ENCODE measurements at places on chromosomes 12 and 14.

- no peak for DNase-seq
These were observed 624 bp downstream of the RIN3 start for GRCh38 chr14:92513966-92514843.

DNA sequence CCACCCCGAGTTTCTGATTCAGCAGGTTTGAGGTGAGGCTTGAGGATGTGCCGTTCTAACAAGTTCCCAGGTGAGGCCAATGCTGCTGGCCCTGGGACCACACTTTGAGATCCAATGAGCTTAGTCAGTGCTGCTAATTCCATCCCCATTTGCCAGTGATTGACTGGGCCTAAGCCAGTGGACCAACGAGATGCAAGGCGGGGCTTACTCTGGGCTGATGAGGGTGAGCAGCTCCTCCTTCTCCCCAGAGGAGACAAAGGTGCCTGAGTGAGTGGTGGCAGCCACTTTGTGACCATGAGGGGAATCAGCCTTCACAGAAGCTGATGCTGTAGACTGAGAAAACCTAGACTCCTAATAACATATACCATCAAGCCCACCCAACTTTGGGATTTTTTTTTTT is 23.1 kb upstream of the HNF1A start:
- no peak for DNase-seq

DNA sequence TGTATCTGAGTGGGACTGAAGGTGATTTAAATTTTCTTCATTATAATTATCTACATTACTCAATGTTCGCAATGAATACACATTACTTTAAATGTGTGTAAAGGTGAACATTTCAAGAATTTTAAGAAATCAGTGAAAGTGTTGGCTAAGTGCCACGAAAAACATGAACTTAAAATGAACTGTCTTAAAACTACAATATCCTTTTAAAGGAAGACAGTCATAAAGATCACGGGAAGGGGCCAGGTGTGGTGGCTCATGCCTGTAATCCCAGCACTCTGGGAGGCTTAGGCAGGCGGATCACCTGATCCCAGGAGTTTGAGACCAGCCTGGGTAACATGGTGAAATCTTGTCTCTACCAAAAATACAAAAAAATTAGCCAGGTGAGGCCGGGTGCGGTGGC is 11.2 kb downstream of the MOK start:
- no peak for DNase-seq

DNA sequence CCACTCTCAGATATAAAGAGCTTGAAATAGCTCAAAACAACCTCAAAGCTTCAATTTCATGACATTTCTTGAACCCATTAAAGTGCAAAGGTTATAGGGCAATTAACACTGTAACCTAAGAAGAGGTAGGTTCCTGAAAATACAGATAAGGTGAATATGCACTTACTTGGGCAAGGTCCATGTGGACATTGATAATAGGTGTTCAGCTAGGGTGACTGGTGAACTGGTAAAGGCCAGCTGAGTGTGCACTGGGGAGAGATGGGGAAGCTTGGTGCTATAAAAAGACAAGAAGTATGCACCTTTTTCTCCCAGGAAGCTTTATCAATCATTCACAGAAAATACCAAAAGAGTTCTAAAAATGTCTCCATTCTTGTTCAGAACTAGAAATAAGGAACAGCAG is 418.6 kb downstream of the SLC16A7 start:
- DNase-seq, result no peak

GRCh38 chr12:47946413-47947323 is 16.7 kb upstream of the TMEM106C start:
- no peak for DNase-seq

GRCh38 chr12:12872139-12872933 is 19.0 kb upstream of the GPRC5A start:
- no peak for DNase-seq

GRCh38 chr12:29103539-29103974 is 45.5 kb upstream of the FAR2 start:
- no peak for DNase-seq

GRCh38 chr12:48296586-48297282 is 54.0 kb downstream of the ZNF641 start:
- no peak for DNase-seq

- no peak for DNase-seq
These were observed 7.0 kb upstream of the TMEM120B start for GRCh38 chr12:121705514-121705913.

- no peak for DNase-seq
These were observed 22.9 kb downstream of the VDR start for GRCh38 chr12:47881826-47882427.

DNA sequence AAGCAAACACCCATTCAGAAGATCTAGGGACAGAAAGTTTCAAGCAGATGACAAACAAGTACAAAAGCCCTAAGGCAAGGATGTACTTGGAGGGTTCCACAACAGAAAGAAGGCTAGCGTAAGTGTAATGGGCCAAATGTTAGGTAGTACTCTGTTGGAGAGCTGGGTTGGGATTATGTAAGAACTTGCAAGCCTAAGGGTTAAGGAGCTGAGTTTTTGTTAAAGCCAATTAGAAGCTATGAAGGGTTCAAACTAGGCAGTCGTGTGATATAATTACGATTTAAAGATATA is 41.4 kb downstream of the HECTD1 start:
- DNase-seq, result no peak

- no peak for DNase-seq
These were observed 391.8 kb upstream of the PRICKLE1 start for GRCh38 chr12:42981379-42981778.
